Activated T-cell treated with anti-CD3 and anti-CD28 coated beads, Interleukin-2, amount 50 U/mL, for 24 hours (primary cell): ENCODE measurements at places on chromosomes 6 and 20.

DNA sequence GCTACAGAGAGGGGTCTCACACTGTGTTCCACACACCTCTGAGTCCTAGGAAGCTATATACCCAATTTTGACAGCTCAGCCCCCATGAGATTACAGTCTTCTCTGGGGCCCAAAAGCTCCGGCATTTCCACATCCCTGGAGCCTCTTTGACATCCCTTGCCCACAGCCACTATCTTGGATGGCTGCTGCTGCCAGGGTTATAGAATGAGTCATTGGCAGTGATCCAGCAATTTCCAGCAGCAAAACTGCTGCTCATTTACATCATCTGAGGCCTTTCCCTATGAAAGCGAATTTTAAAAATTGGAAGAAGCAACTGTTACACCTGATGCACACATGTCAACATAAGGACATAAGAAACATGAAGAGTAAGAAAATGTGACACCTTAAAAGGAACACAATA is 590.7 kb downstream of the MEI4 start:
- H3K27me3 ChIP-seq, result no peaks in the 10 kb centered on the region
- H3K36me3 ChIP-seq, result no peaks in the 10 kb centered on the region
- no peak overlapping the region for H3K27ac ChIP-seq
- no peak for DNase-seq
- no peaks in the 10 kb centered on the region for H3K4me1 ChIP-seq
- H3K4me3 ChIP-seq, result no peak overlapping the region

DNA sequence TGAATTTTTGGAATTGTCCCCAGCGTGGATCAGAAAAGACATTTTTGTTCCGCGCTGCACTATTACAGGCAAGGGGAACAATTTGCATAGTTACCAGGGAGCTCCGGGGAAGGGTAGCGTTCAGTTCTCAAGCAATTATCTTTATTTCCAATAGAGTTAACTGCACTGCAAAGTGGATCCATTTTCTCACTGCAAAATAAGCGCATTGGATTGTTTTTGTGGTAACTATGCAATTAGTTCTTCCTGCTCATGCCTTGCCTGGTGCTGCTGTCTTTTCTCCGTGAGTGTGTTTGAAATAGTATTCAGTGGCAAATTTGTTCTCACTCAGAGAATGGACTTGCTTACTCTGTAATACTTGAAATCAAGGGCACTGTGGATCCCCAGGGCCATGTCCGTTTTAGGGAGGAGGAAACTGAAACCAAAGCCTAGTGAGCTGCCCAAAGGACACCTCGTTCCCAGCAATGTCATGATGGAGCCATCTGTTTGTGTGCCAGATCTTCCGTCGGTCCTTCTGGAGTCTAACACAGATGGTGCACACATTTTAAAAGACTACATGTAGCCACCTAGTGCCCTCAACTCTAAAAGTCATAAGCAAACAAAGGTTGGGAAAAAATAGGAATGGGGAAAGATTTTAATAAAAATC is 7.4 kb upstream of the PCK1 start:
- peaks cover 42% of the 10 kb centered on the region for H3K27me3 ChIP-seq
- no peak overlapping the region for H3K27ac ChIP-seq
- no peak overlapping the region for H3K4me3 ChIP-seq
- H3K4me1 ChIP-seq, result no peaks in the 10 kb centered on the region

DNA sequence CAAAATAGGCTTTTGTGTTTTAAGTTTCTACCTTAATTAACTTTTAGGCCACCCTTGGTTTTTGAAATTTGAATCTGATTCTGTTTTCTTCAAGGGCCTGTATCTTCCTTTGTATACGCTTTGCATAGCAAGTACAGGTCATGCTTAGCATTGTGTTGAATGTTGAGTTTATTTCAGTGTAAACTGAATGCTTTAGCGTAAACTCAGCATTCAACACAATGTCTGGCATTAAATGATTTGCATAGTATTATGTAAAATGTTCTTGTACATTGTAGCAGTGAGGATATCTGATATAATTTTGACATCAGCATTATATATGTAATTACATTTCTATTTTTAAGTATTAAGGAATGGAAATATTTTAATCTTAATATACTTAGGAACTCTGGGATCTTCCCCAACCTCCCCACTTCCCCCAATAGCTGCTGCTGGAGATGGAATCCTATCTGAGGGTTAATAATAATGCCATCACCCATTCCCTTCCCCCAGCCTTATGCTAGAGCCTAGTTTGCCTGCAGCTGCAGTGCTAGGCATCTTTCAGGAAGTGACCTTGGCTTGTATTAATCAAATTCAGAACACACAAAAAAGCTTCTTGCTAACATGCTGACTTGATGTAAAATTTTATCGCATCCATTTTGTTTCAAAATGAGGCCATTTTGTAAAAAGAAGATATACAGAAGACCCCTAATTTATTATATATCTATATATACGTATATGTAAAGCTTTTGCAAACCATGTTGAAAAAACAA is 73.1 kb downstream of the NCOA3 start:
- H3K4me1 ChIP-seq, result peaks cover 84% of the 10 kb centered on the region
- no peak for DNase-seq
- H3K4me3 ChIP-seq, result no peak overlapping the region
- H3K36me3 ChIP-seq, result peaks cover 75% of the 10 kb centered on the region

GRCh38 chr6:56293781-56294180 is 46.4 kb upstream of the COL21A1 start:
- H3K4me1 ChIP-seq, result no peaks in the 10 kb centered on the region
- H3K27ac ChIP-seq, result no peak overlapping the region
- no peak for DNase-seq
- no peaks in the 10 kb centered on the region for H3K27me3 ChIP-seq

- H3K4me3 ChIP-seq, result no peak overlapping the region
- DNase-seq, result no peak
- no peaks in the 10 kb centered on the region for H3K4me1 ChIP-seq
- peaks cover 3% of the 10 kb centered on the region for H3K27me3 ChIP-seq
- no peaks in the 10 kb centered on the region for H3K36me3 ChIP-seq
Measured at GRCh38 chr6:118135371-118135770, 228.3 kb downstream of the SLC35F1 start.

GRCh38 chr6:120410586-120410985 is 923.7 kb downstream of the TBC1D32 start:
- H3K27me3 ChIP-seq, result no peaks in the 10 kb centered on the region
- H3K36me3 ChIP-seq, result no peaks in the 10 kb centered on the region
- H3K27ac ChIP-seq, result no peak overlapping the region

- no peak for DNase-seq
- H3K36me3 ChIP-seq, result no peaks in the 10 kb centered on the region
- no peak overlapping the region for H3K27ac ChIP-seq
- no peak overlapping the region for H3K4me3 ChIP-seq
Measured at GRCh38 chr20:53512076-53512475, 81.6 kb downstream of the ZNF217 start.

- H3K4me1 ChIP-seq, result no peaks in the 10 kb centered on the region
- H3K27ac ChIP-seq, result no peak overlapping the region
- no peak for DNase-seq
- no peaks in the 10 kb centered on the region for H3K36me3 ChIP-seq
- H3K4me3 ChIP-seq, result no peak overlapping the region
Measured at GRCh38 chr20:64156886-64157875, 7.1 kb upstream of the MYT1 start.

- H3K27ac ChIP-seq, result peak overlapping the region; percentile 100
- H3K27me3 ChIP-seq, result no peaks in the 10 kb centered on the region
- H3K4me1 ChIP-seq, result peaks cover 49% of the 10 kb centered on the region
- no peak for DNase-seq
- H3K4me3 ChIP-seq, result peak overlapping the region; percentile 91
Measured at GRCh38 chr6:25137480-25137879, 141.7 kb upstream of the CARMIL1 start.

- peaks cover 93% of the 10 kb centered on the region for H3K36me3 ChIP-seq
- no peaks in the 10 kb centered on the region for H3K27me3 ChIP-seq
- DNase-seq, result peak; percentile 15
- no peak overlapping the region for H3K4me3 ChIP-seq
- peak overlapping the region; percentile 79 for H3K27ac ChIP-seq
- H3K4me1 ChIP-seq, result peaks cover 50% of the 10 kb centered on the region
Measured at GRCh38 chr6:31532644-31533454, 4.1 kb downstream of the MCCD1 start.

DNA sequence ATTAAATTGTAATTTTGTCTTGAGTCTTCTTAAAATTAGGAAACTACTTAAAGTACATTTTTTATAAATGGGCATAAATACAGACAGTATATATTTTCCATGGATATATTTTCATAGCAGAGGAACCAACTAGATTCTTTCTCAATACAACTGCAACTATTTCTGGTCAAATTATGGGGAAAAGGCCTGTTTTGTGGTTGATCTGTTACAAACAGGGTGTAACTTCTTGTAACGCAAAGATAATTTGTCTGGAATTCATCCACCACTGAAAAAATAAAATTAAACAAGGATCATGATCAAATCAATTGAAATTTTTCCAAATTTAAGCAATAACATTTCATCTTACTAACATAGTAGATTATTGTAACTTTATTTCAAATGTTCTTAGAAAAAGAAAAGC is 67.2 kb upstream of the RNF146 start:
- H3K27me3 ChIP-seq, result peaks cover 27% of the 10 kb centered on the region
- no peak overlapping the region for H3K4me3 ChIP-seq
- H3K36me3 ChIP-seq, result no peaks in the 10 kb centered on the region
- H3K27ac ChIP-seq, result no peak overlapping the region
- DNase-seq, result no peak
- H3K4me1 ChIP-seq, result no peaks in the 10 kb centered on the region

- DNase-seq, result no peak
- no peak overlapping the region for H3K4me3 ChIP-seq
- H3K36me3 ChIP-seq, result no peaks in the 10 kb centered on the region
- H3K4me1 ChIP-seq, result no peaks in the 10 kb centered on the region
- H3K27ac ChIP-seq, result no peak overlapping the region
Measured at GRCh38 chr6:90977513-90977912, 390.6 kb upstream of the MAP3K7 start.

DNA sequence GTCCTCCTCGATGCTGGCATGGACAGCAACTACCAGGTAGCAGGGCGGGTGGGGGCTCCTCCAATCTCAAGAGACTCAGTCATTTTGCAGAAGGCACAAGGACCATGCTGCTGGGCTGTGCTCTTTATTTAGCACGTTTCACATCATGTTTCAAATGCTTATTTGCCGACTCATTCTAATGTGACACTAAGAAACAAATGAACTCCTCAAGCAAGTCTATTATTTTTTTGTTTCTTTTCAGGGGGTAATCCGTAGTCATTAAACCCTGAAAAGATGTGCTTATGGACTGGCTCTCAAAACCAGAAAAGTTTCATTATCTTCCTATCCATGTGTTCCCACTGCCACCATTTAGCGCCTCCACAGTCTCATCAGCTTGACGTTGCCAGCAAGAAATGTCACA is 92.9 kb downstream of the ANKS1A start:
- no peak for DNase-seq
- peak overlapping the region; percentile 57 for H3K27ac ChIP-seq
- peaks cover 56% of the 10 kb centered on the region for H3K36me3 ChIP-seq
- no peak overlapping the region for H3K4me3 ChIP-seq
- H3K4me1 ChIP-seq, result peaks cover 3% of the 10 kb centered on the region

- DNase-seq, result no peak
- no peak overlapping the region for H3K4me3 ChIP-seq
- peaks cover 3% of the 10 kb centered on the region for H3K27me3 ChIP-seq
- no peak overlapping the region for H3K27ac ChIP-seq
- peaks cover 2% of the 10 kb centered on the region for H3K4me1 ChIP-seq
Measured at GRCh38 chr6:105951322-105951721, 134.8 kb upstream of the PRDM1 start.

- no peak overlapping the region for H3K27ac ChIP-seq
- H3K4me3 ChIP-seq, result no peak overlapping the region
- no peak for DNase-seq
- H3K4me1 ChIP-seq, result peaks cover 30% of the 10 kb centered on the region
Measured at GRCh38 chr6:28401172-28401571, 1.6 kb upstream of the ZSCAN12 start.
